Stimulated activated CD4-positive, alpha-beta T cell treated with anti-CD3 and anti-CD28 coated beads, Interleukin-2, amount 100 ng/mL, for 4 hours (primary cell): ENCODE measurements at places on chromosomes 1 and 21.

DNA sequence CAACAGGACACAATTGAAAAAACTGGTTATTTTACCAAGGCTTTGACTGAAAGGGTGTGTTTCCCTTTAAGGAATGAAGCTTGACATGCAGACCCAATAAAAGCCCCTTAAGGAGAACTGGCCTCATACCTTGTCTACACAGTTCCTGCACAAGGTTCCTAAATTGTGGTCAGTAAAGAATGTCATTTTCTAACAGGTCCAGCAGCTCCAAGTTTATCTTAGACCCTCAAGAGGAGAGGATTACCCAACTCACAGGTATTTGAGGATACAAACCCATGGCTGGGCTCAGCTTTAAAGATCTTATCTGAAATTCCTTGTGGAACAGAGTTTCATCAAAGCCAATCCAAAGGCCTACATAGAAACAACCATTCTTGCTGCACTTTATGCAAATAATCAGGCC, 31.4 kb upstream of the CBR3 start:
- no peak for DNase-seq

DNA sequence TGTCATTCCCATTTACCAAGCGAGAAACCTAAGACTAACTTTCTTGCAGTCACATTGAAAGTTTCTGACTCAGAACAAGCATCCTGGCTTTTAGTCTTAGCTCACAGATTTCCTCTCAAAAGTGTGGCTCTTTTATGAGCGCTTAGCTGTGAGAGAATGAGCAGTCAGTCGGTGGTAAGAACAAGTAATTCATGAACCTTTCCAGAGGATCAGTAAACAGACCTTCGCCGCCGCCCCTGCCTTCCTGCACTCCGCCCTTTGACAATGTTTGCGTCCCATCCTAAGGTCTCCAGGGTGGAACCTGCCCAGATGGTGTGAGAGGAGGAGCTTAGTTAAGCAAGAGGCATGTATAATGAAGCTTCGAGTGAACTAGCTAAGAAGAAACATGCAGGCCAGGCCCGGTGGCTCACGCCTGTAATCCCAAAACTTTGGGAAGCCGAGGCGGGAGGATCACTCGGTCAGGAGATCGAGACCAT, 142.4 kb downstream of the GLUL start:
- DNase-seq, result no peak

GRCh38 chr1:240492832-240493440, 119.0 kb downstream of the GREM2 start:
- no peak for DNase-seq

DNA sequence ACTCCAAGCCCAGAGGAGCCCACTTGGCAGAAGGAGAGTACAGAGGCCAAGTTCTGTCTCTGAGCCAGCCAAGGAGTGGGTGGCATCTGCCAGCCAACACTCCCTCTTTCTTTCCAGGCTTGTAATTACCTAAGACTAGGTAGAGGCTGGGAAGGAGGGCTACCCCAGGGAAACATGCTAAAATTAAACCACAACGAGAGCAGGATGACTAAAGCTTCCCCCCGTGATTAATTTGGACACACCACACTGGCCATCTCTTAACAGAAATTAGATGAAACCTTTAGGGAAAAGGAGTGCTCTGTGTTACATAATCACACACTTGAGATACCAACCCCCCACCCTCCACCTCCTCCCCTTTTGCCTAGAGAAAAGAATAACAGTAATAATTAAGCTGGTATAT, 102.1 kb upstream of the ZC3H12A start:
- DNase-seq, result no peak

DNA sequence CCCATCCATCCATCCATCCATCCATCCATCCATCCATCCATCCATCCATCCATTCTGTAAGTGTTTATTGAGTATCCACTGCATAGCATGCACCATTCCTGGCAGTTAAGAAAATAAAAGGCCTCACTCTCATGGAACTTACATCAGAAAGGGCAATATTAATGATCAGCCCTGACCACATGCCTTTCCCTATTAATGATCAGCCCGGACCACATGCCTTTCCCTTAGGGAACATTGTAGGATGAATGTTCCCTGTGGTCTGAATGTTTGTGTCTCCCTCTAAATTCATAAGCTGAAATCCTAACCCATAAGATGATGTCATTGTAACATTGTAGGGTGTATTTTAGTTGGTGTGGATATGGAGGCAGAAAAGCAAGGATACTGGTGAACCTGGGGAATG, 365.8 kb downstream of the KIF26B start:
- no peak for DNase-seq

- DNase-seq, result no peak
These were observed 1.4 kb downstream of the STXBP3 start for GRCh38 chr1:108747898-108748297.

- no peak for DNase-seq
These were observed 4.4 kb downstream of the AVPR1B start for GRCh38 chr1:206112600-206113301.

- no peak for DNase-seq
These were observed 441.5 kb downstream of the SMYD3 start for GRCh38 chr1:246065592-246065991.

DNA sequence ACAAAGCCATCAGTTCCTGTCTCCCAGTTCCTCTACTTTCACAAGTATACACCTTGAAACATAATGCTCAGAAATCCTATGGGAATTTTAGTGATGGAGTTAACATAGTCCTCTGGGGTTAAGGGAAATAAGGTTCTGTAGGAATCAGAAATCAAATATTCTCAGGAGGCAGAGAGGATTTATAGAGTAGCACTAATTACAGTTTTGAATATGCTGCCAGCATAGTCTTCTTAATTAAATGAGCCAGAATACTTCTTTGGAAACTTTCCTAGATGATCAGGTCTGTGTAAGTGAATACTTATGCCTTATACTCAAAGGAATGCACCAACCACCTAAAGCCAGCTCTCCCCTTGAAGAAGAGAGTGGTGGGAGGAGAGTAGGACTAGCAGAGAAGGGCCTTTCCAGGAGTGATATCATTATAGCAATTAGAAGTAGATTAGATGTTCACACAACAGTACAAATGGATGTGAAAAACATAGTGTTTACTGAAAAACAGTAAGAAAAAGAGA, 31.4 kb upstream of the DIRAS3 start:
- DNase-seq, result no peak

- no peak for DNase-seq
These were observed 46.5 kb downstream of the NCF2 start for GRCh38 chr1:183543619-183544204.

DNA sequence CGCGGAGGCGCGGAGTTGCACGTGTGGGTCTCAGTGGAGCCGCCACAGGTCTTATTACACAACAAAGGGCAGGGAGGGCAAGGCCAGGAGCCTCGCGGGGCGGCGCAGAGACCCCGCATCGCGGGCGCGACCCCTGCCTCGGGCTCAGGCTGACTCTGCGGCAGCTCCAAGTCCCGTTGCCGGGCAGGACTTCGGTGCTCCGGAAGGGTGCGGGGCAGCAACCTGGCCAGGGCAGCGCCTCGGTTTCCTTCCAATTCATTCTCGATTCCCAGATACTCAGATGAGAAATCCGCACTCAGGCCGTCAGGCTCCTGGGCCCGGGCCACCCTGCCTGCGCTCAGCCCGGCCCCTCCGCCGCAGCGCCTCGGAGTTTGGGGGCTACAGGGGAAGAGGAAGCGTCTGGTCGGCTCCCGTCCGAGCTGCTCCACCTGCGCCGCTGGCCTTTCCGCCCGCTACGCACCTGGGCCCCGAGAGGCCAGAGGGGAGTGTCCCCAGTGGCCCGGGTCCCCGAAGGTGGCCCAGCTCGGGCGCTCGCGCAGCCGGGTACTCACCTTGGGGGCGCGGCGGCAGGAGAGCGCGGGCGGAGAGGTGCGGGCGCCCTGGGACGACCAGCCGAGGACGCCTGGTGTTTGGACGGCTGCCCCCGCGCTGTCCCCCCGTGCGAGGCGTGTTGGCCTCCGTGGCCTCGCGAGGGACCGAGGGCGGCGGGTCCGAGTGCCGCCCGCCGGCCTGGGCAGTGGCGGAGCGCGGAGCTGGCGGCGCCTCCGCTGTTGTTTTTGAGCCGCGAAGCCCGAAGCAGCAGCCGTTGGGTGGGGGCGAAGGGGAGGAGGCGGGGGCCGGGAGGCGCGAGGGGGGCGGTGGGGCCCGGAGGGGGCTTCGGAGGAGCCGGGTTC, 1.1 kb upstream of the PRDM16 start:
- DNase-seq, result no peak

- DNase-seq, result no peak
These were observed 144.6 kb downstream of the LRIG2 start for GRCh38 chr1:113217447-113218208.

DNA sequence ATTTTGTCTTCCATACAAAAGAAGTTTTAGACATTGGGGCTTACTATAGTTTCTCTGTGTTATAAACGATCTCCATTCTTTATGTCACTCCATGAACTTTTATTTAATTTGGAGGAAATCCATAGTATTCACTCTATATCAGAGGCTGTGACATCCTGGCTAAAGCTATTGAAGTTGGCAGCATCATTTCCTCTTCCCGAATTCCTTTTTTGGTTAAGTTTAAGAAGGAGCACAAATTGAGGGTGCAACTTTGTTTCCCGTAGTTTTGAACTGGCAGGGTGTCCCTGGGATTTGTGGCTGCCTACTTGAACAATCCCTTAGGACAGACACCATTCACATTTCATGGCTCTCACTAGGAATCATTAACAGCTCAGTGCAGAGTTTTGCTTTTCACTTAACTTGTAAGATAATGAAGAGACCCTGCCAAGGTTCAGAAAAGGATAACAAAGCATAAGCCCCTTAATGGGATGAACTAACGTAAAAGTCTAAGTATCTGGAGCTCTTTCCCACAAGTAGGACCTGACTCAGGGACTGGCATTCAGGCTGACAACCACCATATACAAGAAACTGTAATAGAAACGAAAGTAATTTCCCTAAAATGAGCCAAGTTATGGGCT, 13.9 kb downstream of the S1PR1 start:
- DNase-seq, result no peak

- DNase-seq, result no peak
These were observed 47.3 kb upstream of the RCC1 start for GRCh38 chr1:28458237-28459228.

GRCh38 chr1:27427329-27427728, 34.9 kb downstream of the GPR3 start:
- no peak for DNase-seq

DNA sequence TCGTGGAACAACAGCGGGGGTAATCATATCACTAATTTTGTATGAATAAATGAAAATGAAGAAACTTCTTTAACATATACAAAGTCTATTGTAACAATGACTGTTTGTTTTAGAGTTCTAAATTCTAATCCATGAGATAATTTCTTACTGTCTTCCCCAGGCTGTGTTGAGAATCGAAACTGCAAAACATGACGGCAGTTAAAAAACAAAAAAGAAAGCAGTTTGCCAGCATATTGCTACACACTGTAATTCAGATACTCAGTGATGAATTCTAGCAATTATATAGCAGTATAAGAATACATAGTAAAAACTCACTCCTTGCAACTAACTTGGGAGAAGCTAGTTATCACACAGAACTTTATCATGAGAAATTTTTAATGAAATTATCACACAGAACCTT, 22.1 kb downstream of the INSL5 start:
- DNase-seq, result no peak

DNA sequence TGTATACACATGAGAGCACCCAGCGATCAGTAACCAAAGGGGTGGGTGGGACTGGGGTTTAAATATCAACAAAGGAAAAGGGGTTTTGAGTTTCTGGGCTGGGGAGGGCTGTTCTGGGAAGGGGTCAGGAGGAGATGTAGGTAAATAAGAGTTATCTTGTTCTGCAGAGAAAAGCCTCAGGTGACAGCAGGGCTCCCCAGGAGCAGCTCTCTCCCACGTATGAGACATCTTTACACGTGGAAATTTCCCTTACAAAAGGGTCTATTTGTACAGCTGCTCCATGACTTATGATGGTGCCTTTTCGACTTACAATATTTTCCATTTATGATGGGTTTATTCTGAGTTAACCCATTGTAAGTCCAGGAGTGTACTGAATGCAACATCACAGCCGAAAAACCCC, 16.3 kb upstream of the PADI2 start:
- DNase-seq, result no peak
